A549 treated with RU486 at 1 μM for 4 hours (cell line): ENCODE measurements at places on chromosomes 1 and 21. TPM values are rescaled to one million over a fixed set of nuclear protein-coding genes. Genes with fewer than 3 reads are reported as not detected.

SLC45A1 gene
- 2.8 to 4.1 TPM (median 3.4 TPM) in 5 replicates for total RNA-seq

WNT2B gene
- total RNA-seq, result 0.18 to 0.57 TPM (median 0.27 TPM) in 5 replicates

FAM20B gene
- 12.5 to 24.0 TPM (median 21.1 TPM) in 5 replicates for total RNA-seq

ANXA9 gene
- total RNA-seq, result 0.54 to 1.3 TPM (median 0.70 TPM) in 5 replicates

RPTN gene
- total RNA-seq, result not detected in 5 replicates

VHLL gene
- total RNA-seq, result not detected in 5 replicates

MAB21L3 gene
- total RNA-seq, result not detected in 5 replicates

PRKAA2 gene
- 1.2 to 2.9 TPM (median 2.7 TPM) in 5 replicates for total RNA-seq

GABRD gene
- total RNA-seq, result 0.23 to 0.81 TPM (median 0.55 TPM) in 5 replicates

SPATA45 gene
- total RNA-seq, result not detected in 5 replicates

FCAMR gene
- total RNA-seq, result not detected in 5 replicates

MTOR gene
- 12.6 to 15.0 TPM (median 13.4 TPM) in 5 replicates for total RNA-seq

BNIPL gene
- 0.06 to 0.20 TPM (median 0.13 TPM) in 4 of 5 replicates, not detected in the other for total RNA-seq

NEXN gene
- total RNA-seq, result 5.1 to 9.9 TPM (median 6.2 TPM) in 5 replicates

RGS13 gene
- total RNA-seq, result not detected in 5 replicates

SPRR2F gene
- total RNA-seq, result not detected in 5 replicates

TNFRSF1B gene
- 0.45 to 0.69 TPM (median 0.60 TPM) in 5 replicates for total RNA-seq
